HFFc6 (cell line): ENCODE measurements at places on chromosomes 16 and 17. TPM values are rescaled to one million over a fixed set of nuclear protein-coding genes. Genes with fewer than 3 reads are reported as not detected.

GRCh38 chr17:52120465-52120864 is 38.0 kb downstream of the CA10 start:
- no peak for DNase-seq

Gene SLC4A1
- total RNA-seq, result not detected in 3 replicates

Gene HES7
- 0.24 to 0.60 TPM (median 0.28 TPM) in 3 replicates for total RNA-seq

- DNase-seq, result no peak
Measured at GRCh38 chr17:6437466-6437865, 2.5 kb upstream of the AIPL1 start.

- DNase-seq, result no peak
Measured at GRCh38 chr17:6090253-6090652, 20.1 kb downstream of the WSCD1 start.

DNA sequence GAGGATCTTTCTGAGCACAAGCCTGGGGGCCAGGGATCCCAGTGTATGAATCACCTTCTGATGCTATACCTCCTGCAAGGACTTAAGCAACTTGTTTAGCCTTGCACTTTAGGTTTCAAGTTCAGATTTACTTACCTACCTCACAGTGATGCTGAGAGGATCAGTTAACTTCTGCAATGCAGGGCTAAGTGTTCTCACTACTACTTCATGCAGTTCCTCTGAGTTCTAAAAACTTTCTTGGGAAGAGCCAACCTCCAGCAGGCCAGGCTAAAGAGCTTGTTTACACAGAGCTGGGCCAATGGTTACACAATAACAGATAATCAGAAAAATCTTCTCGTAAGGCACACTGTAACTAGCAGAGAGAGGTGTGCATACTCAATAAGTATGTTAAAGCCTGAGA is 13.0 kb downstream of the VEZF1 start:
- DNase-seq, result no peak

- DNase-seq, result no peak
Measured at GRCh38 chr16:84538222-84538840, 33.9 kb upstream of the MEAK7 start.

DNA sequence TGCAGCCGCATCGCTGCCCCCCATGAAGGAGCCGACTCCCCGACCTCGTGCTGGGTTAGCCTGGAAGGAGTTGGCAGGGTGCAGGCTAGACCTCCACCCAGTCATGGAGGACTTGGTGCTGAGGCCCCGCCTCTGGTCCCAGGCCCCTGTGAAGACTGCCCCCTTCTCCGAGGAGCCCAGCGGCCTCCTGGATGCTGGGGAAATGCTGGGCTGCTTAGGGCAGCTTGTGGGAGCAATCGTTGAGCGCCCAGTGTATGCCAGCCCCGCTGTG is 1.8 kb downstream of the SSTR5 start:
- no peak for DNase-seq

- DNase-seq, result peak; percentile 30
Measured at GRCh38 chr16:54171626-54172537, 114.7 kb downstream of the IRX3 start.

- peak; percentile 2 for DNase-seq
Measured at GRCh38 chr16:47815655-47816054, 340.1 kb downstream of the ABCC12 start.

- no peak for DNase-seq
Measured at GRCh38 chr16:75865736-75866135, 139.4 kb upstream of the CPHXL start.

Gene TSPOAP1
- 0.41 to 0.81 TPM (median 0.50 TPM) in 3 replicates for total RNA-seq

- DNase-seq, result no peak
Measured at GRCh38 chr16:55498101-55498500, 10.8 kb upstream of the LPCAT2 start.

DNA sequence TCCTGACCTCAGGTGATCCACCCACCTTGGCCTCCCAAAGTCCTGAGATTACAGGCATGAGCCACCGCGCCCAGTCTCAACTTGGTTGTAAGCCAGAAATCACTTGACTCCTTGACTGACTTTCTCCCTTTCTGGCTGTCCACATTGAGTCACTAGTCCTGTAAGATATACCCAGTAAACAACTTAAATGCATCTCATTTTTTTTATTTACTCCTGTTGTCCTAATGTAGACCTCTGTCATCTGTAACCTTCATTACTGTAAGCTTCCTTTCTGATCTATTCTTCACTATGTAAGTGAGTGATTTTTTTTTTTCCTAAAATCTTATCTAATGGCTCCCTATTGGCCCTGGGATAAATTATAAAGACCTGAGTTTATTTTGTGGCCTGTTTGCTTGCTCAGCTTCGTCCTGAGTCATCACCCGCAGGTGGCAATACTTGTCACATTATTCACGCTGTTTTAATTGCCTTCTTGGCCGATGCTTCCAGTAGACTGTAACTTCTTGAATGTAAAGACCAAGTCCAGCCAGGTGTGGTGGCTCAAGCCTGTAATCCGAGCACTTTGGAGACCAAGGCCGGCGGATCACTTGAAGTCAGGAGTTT is 41.0 kb downstream of the PAFAH1B1 start:
- peak; percentile 4 for DNase-seq

DNA sequence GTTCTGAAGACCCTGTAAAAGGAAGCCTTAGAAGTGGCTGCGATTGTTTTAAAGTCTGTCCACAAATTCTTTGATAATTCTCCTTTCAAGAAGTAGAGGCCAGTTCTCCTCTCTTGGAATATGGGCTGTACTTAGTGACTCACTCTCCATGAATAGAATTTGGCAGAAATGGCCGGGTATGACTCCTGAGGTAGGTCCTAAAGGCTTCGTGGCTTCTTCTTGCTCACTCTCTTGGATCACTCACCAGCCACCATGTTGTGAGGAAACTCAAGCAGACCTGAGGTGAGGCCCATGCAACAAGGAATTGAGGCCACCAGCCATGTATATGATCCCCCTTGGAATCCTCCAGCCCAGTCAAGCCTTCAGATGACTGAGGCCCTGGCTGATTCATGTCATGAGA is 75.8 kb downstream of the WWOX start:
- DNase-seq, result no peak

DNA sequence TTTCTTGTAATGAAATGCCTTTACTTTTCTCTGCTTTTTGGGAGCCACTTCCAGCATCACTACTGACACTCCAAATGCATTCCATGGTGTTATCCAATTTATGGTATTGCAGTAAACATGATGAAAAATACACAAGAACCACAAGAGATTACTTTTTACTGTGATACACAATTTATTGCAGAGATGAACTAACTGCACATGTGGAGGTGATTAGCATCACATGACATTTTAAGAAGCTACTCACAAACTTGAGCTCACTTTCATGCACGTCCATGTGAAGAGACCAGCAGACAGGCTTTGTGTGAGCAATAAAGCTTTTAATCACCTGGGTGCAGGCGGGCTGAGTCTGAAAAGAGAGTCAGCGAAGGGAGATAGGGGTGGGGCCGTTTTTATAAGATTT is 780.5 kb upstream of the GOT2 start:
- no peak for DNase-seq

DNA sequence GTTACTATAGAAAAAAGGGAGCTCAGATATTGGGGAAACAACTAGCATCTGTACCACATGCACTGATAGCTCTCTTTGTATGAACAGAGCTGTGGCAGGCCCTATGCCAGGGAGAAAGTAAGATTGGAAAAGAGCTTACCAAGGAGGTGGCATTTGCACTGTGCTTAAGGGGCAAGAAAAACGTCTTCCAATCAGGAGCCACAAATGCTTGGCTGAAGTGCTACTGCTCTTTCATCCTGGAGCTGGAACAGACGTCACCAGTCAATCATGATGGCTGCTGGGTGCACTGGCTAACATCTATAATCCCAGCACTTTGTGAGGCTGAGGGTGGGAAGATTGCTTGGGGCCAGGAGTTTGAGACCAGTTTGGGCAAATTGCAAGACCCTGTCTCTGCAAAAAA is 218.5 kb downstream of the SEC14L1 start:
- DNase-seq, result no peak

GRCh38 chr17:309361-309888 is 43.2 kb downstream of the RPH3AL start:
- no peak for DNase-seq

DNA sequence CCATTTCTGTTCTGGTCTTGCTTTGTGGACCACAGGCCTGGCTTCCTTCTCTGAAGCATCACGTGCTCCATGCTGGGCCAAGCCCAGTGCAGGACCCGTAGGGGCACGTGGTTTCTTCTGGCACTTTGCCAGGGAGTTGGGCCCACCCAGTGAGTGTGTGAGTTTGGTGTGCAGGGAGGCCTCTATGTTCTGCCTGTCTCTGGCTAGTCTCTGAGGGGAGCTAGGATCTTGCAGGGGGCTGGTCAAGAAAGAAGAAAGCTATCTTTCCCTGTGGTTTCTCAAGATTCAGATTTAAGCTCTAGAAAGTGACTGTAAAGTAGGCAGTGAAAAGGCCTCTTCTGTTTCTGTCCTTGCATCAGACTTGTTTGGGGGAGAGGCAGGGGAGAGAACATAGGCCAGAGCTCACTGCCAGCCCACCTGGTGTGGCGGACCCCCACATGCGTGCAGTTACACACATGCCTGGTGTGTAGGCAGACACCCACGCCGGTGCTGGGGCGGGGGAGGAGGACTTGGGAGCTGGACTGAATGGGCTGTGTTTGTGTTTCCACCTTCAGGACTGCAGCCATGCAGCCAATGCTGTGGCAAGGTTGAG is 11.8 kb downstream of the LASP1 start:
- DNase-seq, result no peak

DNA sequence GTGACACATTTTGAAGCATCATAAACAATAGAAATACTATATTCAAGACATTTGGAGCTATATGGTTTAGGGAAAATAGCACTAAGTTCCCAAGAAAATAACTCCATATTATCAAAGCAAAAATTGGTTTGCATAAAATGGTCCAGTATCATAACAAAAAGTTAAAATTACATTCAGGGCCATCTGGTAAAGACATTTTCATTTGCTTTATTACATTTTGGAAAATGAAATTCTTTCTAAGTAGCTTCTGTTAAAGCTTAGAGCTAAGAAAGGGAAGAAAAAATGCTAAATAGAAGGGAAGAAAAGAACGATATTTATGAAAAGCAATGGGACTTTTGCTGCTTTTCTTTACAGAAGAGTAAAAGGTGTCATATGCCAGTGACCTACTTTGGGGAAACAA is 155.4 kb upstream of the GOT2 start:
- no peak for DNase-seq

- no peak for DNase-seq
Measured at GRCh38 chr16:2963074-2963722, 877 bp upstream of the KREMEN2 start.

- DNase-seq, result no peak
Measured at GRCh38 chr17:14693382-14693781, 392.5 kb downstream of the HS3ST3B1 start.

Gene GINS2
- total RNA-seq, result 12.2 to 24.6 TPM (median 18.4 TPM) in 3 replicates

Gene GNAO1
- total RNA-seq, result 0.48 TPM in 1 of 3 replicates, not detected in the others

Gene JMJD6
- 38.7 to 45.7 TPM (median 40.4 TPM) in 3 replicates for total RNA-seq

Gene TNP2
- total RNA-seq, result not detected in 3 replicates

- no peak for DNase-seq
Measured at GRCh38 chr17:34670618-34671017, 91.2 kb downstream of the TMEM132E start.

- no peak for DNase-seq
Measured at GRCh38 chr17:82101301-82101715, 3.3 kb upstream of the FASN start.
